ENCODE measurements at places on chromosomes 16 and 17. TPM values are rescaled to one million over a fixed set of nuclear protein-coding genes. Genes with fewer than 3 reads are reported as not detected.

The CRHR1 gene
- total RNA-seq = not detected

The ZNF830 gene
- total RNA-seq = 24.9 TPM

The SLC38A8 gene
- not detected for total RNA-seq

The NTN3 gene
- total RNA-seq = not detected

The MYL4 gene
- total RNA-seq = not detected

The SLC5A10 gene
- total RNA-seq = not detected

- no peak for DNase-seq
Observed at GRCh38 chr16:84198401-84198800, 7.4 kb downstream of the ADAD2 start.

DNA sequence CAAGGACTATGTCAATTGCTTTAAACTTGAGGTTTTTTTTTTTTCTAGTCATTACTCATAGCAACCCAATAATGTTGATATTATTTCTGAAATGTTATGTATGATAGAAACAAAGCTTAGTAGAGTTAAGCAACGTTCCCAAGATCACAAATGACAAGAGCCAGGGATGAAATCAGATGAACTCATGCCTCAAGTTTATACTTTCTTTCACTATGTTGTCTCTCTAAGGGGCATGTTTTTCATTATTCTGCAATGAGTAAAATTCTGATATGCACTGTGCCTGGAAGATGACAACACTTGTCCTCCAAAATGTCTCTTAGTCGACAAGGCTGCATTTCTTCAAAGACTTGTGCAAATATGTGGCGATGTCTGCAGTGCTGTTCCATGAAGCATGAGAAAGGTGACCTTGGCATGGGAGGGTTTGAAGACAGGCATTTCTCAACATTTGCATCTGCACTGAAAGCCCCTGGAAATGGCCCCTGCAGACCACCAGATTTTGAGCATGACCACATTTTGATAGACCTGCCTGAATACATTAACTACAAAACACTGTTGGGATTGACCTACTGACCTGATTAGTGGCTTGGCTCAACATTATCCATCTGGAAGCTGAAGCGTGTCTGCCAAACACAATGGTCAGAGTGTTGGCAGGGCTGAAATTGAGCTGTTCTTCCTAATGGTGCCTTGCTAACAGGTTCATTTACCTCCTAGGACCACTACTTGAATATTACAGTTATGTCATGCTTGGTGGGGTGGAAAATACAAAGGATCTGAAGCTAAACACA is 1027.5 kb downstream of the CDH11 start:
- no peak for DNase-seq

- DNase-seq = no peak
Observed at GRCh38 chr16:69865701-69866100, 85.4 kb upstream of the CLEC18A start.

DNA sequence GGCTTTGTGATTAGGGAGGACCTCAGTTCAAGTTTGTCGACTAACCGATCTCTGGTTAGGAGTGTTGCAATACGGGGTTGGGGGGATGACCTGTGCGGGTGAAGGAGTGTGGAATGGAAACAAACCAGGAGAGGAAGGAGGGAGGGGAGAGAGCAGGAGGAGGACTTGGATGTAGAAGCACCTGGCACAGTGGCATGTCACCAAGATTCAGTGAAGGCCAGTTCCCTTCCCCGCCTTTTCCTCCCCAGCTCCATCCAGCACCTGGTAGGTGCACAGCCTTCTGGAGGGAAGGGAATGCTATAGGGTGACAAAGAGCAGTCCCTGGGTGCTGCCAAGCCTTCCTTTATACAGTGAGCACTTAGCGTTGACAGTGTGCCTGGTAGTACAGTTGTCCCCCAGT is 107.4 kb upstream of the CRHR1 start:
- DNase-seq = no peak

GRCh38 chr17:6570731-6571451 is 14.5 kb upstream of the PITPNM3 start:
- DNase-seq = no peak

DNA sequence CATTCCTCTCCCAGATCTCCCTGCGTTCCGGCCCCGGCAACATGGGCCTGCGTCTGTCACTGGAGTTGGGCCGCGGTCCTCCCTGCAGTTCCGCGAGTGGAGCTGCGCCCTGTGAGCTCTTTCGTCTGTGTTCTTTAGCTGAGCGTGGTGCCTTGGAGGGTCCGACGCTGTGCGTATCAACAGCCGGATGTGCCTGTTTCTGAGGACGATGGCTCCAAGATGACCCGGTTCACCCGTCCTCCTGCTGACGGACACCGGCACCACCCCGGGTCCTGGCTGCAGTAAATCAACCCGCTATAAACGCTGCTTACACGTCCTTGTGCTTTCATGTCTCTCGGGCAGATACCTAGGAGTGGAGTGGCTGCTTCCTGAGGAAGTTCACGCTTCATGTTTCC is 44.8 kb upstream of the GNG13 start:
- DNase-seq = no peak

- DNase-seq = no peak
Observed at GRCh38 chr17:17938388-17939107, 33.7 kb downstream of the TOM1L2 start.

DNA sequence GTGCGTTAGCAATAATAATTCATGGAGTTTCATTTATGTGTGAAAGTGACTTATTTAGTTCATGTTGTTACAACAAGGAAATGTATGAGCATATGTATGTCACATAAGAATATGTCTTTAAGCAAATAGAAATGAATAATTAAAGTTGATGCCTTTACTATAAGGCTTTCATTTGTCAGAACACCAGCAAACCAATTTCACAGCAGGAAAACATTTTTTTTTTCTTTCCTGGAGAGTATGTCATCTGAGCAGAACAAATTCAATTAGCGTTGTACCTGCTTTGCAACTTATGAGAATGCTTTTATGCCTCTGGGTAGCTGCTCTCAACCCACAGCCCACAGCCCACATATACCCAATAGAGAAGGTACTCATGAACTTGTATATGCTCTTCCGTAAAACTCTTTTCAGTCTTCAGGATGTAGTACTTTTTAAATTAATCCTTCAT is 26.3 kb upstream of the APOH start:
- no peak for DNase-seq

DNA sequence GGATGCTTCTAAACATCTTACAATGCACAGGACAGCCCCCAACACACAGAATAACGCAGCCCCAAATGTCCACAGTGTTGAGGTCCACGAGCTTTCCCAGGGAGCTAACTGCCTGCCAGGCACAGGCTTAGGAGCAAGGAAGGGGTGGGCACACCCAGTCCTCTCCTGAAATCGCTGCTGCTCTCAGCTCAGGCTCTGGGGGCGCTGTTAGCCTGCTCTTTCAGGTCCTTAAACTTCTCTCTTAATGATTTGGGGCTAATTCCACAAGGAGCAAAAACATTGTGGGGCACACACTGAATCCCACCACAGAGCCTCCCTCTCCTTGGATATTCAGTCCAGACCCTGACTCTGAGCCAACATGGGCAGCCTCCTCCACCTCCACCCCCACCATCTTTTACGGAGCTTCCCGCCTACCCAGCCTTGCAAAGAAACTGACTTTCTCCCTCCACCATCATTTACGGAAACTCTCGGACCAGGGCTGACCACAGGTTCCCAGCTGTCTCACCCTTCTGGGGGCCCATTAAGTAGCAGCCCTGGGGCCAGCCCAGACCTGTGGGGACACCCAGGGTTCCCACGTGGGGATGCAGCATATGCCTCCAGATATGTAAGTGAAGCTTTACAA is 1.1 kb downstream of the CD300H start:
- DNase-seq = no peak

GRCh38 chr16:89482150-89482816 is 8.1 kb downstream of the ANKRD11 start:
- no peak for DNase-seq

DNA sequence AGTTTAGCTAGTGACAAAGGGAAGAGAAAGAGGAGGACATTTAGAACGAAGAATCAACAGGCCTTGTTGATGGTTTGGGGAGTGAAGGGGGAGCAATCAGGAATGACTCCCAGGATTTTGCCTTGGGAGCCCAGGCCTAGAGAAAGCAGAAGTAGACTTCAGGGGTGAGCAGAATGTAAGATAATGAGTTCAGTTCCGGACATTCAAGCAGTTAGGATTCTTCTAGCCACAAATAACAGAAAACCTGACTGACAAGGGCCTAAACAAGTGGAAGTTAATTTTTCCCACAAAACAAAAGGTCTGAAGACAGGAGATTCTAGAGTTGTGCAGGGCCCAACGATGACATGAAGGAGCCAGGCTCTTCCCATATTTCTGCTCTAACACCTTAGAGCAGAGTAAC is 45.9 kb downstream of the SKAP1 start:
- no peak for DNase-seq

- DNase-seq = no peak
Observed at GRCh38 chr17:1111599-1112443, 68.0 kb downstream of the ABR start.

GRCh38 chr16:87390641-87391323 is 1.4 kb upstream of the MAP1LC3B start:
- DNase-seq = no peak

DNA sequence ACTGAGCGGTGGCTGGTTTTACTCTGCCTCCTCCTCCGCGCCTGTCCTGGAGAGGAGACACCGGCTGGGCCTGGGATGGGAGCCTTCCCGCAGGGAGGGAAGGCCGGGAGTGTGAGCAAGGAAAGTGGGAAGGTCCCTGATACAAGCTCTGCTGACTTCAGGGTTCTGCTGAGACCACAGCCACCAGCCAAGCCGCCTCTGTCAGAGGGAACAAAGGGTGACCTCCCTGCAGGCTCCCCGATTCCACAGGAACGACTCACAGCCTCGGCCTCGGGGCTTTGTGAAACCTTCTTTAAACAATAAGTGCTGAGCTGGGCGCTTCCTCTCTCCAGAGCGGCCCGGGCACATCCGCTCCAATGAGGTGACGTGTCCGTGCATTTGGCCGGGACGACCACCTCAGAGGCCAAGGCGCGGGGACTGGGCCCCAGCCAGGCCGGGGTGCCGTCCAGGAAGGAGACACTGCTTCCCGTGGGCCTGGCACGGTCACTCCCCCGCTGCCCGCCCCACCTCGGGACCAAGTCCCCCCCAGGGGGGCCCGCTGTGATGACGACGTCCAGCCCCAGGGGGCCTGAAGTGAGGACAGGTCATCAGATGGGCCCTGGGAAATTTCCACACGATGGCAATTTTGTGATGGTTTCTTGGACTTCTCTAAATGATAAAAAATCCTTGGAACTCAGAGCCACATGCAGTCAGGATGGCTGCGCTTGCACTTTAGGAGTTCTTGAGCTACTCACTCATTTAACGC is 11.8 kb upstream of the CIBAR2 start:
- DNase-seq = no peak

GRCh38 chr17:4534928-4535666 is 20.1 kb downstream of the MYBBP1A start:
- DNase-seq = no peak

- no peak for DNase-seq
Observed at GRCh38 chr17:2688351-2689342, 22.9 kb downstream of the CLUH start.

DNA sequence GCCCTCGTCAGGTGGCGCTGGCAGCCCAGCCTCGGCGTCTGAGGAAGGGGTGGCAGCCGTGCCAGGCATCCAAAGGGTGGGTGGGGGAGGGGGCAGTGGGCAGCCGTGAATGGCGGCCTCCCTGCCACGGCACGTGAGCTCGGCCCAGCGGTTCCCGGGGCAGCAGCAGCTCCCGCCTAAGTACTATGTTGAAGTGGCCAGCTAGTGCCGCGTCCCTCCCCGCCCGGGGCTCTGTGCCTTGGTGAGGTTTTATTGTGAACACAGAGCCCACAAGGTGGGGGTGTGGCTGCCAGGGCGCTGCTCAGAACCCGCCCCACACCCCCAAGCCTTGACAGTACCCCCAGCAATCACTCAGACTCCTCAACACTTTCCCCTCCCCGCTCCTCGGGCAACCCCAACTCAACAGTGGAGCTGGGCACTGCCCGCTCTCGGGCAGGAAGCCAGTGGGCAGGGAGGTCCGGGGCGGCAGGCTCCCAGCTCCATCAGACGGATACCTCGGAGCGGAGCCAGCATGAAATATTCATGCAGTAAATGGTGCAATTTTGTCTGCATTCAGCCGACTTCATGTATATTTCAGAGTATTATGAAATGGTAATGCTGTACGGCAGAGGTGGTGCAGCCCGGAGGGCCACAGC is 80.4 kb downstream of the ENGASE start:
- DNase-seq = no peak

- DNase-seq = no peak
Observed at GRCh38 chr16:14613991-14614390, 16.1 kb downstream of the PARN start.

GRCh38 chr17:62882284-62882683 is 74.2 kb upstream of the MARCHF10 start:
- no peak for DNase-seq

DNA sequence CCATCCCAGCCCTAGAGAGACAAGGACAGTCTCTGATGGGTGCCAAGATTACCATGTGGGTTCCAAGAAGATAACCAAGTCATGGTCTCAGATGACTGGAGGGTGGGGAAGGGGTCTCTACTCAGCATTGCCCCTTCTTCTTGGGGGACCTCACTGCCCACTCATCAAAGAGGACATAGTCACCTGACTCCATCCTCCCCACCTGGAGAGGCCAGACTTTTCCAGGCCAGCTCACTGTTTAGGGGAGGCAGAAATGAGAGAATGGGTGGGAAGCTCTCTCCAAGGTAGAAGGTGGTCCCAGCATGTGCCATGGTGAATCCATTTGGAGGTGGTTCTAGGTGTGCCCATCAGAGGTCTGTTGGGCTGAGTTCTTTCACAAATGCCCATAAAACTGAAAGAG is 20.7 kb upstream of the IL21R start:
- DNase-seq = no peak

- DNase-seq = peak; percentile 88
Observed at GRCh38 chr17:81034779-81035520, at the start of gene BAIAP2. BAIAP2 (plus strand) TSS chr17:81035151; CDS start chr17:81035255, 104 bp downstream.

- DNase-seq = no peak
Observed at GRCh38 chr16:73732143-73732542, 564.5 kb upstream of the PSMD7 start.

DNA sequence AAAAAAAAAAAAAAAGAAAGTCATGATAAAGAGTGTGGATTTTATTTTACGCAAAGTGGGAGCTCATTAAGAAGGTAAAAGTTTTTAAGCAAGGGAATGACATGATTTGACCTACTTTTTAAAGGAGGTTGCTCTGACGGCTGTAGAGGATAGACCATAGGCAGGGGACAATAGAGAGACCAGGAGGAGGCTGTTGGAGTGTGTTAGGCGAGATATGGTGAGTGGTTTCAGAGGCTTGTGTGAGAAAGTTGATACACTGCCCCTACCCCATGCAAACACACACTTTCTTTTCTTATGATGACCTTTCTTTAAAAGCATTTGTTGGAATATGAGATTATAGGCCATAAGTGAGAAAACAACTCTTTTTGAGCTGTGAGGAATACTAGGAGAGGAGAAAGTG is 82.0 kb downstream of the FTO start:
- DNase-seq = no peak
